ENCODE measurements at places on chromosomes 11 and 22.

DNA sequence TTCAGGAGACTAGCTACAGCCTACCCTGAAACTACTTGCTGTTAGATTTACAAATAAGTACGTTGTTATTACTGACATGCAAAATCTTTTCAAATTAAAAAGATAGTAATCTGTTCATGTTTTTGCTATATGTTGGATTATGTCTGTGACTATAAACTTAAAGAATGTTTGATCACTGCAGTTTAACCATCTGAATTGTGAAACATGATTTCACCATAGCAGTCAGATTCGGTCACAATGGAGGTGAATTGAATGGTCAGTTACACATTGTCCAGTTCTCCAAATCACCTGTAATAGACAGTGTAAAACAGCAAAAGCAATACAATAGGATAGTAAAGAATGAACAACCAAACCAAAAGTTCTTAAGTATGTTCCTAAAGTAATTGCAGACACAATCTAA, 43.3 kb downstream of the CCDC83 start:
- DNase-seq: no peak

DNA sequence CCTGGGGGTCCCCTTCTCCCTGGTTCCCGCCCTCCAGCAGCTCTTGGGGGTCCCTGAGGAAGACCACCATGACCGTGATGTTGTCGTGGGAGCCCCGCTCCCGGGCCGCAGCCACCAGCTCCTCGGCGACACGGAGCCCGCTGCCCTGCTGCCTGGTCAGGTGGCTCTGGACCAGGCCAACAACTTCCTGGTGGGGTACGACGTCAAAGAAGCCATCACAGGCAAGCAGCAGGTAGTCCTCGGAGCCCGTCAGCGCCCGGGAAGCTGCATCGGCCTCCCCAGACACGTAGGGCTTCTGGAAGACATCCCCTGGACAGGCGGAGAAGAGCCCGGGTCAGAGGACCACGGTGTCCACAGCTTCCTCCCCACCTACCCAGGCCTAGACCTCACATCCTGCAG, 29.5 kb downstream of the PPM1F start:
- no peak for DNase-seq

- DNase-seq: no peak
Observed at GRCh38 chr11:32233276-32233675, 142.4 kb downstream of the RCN1 start.

DNA sequence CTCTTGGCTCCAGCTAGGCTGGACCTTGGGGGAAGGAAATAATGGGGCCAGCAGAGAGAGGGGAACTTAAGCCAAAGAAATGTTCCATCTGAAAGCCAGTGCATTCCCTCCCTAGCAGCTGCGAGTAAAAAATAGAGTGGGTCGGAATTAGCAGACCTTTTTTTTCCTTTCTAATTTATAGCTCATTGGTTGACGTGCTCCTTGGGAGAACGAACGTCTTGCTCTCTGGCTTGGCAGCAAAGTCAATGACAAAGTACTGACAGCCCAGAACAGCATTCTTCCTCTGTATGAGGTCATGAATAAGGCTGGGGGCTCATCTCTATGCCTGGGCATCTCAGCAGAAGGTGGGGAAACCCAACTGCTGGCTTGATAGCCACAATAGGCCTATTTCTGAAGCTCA, 65.0 kb downstream of the SEZ6L start:
- no peak for DNase-seq

- DNase-seq: no peak
Observed at GRCh38 chr11:44577231-44577830, 11.9 kb downstream of the CD82 start.

DNA sequence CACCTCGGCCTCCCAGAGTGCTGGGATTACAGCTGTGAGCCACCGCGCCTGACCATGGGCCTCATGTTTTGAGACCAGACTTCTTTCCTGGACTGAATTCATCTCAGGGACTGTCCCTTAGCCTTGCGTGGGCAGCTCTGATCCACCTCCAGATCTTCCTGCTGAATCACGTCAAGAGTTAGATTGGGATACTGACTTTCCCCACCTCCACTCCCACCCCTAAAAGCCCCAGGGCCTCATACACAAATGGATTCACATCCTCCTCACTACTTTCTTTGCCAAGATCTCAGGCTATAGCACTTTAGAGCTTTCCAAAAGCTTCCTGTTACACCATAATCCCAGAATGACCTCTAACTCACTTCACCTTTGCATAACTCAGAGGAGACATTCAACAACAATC, 12.1 kb downstream of the CCDC87 start:
- no peak for DNase-seq

DNA sequence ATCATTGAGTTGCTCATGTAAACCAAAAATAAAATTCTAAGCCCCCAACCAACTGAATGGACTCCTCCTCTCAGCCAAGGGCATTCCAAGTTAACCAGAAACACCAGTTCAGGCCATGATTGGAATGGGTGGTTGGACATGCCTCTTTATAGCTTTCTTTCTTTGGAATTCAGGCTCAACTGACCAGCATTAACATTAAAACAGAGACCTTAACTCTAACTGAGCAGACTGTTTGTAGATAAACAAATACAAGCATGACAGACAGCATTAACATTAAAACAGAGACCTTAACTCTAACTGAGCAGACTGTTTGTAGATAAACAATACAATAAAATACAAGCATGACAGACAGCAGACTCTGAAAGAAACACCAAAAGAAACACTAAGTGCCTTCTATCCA, 278.2 kb downstream of the DLG2 start:
- DNase-seq: no peak

- DNase-seq: no peak
Observed at GRCh38 chr11:101051677-101052076, 77.9 kb downstream of the PGR start.

GRCh38 chr22:25142102-25142501, 57.6 kb upstream of the CRYBB3 start:
- no peak for DNase-seq

DNA sequence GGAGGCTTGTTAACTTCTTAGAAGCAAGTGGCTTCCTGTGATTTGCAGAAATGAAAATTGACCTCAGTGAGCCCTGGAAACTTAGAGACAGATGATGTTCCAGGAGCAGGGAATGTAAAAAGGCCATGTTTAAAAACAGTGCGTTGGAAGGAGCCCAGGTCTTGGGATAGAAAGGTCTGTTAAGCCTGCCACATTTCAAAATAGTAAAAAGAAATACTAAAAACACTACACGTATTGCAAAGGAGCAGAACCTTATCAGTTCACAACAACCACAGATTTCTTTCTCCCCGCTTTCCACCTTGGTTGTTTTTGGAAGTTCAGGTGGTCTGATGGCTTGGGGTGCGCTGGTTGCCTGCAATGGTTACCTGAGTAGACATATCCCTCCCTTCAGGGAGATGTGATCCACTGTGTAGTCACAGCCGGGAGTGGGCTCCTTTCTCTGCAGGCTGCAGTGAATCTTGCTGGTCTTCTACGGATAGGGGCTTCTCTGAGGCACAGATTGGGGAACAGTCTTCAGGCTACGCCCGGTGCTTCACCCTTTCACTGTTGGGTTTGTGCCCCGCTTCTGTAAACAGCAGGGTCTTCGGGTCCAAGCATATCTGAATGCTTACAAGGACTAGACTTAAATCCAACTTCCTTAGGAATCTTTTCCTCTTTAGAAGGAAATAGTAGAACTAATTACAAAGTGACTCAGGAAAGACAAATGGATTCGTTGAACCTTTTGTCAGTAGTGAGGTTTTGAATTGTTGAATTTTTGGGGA, 1.9 kb downstream of the TEAD1 start:
- DNase-seq: no peak

DNA sequence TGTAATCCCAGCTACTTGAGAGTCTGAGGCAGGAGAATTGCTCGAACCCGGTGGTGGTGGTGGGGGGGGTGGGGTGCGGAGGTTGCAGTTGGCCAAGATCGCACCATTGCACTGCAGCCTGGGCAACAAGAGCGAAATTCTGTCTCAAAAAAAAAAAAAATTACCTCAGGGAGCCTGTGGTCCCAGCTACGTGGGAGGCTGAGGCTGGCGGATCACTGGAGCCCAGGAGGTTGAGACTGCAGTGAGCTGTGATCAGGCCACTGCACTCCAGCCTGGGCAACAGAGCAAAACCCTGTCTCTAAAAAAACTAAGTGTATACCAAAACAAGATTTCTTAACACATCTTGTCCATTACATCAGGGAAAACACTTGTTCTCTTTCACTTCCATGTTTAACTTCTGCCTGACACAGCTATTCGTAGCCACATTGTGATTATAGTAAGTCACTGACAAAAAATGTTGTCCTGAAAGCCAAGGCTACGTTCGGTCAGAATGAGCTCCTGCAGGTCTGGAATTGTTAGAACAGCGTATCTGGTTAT, 1.4 kb downstream of the TMEM80 start:
- DNase-seq: no peak

- DNase-seq: no peak
Observed at GRCh38 chr11:9665749-9666148, 1.9 kb downstream of the SWAP70 start.

DNA sequence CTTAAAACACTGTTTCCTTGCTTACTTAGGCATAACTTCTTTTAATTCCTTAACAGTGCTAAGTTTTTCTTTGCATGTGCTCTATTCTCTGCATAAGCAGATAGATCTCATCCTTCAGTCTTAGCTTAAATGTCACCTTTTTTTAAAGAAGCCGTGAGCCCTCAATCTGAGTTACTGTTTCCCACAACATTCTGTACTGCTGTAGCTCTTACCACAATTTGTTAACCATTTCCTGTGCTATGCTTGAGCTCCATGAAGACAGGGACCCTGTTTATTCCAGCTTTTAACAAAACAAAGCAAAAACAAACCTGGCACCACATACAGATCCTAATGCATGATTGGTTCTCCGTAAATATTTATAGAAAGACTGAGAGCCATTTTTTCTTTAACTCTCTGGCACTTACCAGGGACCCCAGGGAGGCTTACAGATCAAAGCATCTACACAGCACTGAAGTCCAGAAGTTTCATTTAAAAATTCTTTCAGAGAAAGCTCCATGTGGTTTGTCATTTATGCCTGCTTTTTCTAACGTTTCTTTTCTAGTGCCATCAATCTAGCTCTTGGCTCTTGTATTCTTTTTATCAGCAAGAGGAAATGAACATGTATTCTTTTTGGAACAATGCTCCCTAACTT, 74.9 kb downstream of the DYNC2H1 start:
- DNase-seq: no peak

DNA sequence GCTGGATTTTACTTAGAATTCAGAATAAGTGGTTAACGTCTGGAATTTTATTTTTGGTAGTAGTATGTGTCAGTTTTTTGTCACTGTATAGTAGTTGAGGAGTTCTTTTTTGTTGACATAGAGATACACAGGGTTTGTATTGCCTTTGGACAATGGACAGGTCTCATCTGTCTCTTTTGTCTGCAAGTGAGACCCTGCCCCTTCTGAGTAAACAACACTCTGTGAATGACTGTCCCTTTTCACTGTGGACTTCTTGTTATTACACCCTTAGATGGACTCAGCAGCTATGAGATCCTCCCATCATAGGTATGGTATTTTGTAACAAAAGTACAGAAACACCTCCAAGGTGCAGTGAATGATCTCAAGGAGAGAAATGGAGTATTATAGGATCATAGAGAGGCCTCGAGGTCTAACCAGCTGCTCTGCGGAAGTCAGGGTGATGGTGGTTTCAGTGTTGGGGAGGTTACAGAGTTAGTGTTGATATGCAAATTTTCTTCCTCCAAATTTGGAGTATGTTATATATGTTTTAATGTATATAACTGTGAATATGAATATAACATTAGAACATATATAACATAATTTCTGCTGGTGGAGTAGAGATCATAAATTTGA, 7.8 kb downstream of the PPP6R3 start:
- no peak for DNase-seq

- DNase-seq: no peak
Observed at GRCh38 chr22:48088251-48088650, 1325.8 kb downstream of the TBC1D22A start.

DNA sequence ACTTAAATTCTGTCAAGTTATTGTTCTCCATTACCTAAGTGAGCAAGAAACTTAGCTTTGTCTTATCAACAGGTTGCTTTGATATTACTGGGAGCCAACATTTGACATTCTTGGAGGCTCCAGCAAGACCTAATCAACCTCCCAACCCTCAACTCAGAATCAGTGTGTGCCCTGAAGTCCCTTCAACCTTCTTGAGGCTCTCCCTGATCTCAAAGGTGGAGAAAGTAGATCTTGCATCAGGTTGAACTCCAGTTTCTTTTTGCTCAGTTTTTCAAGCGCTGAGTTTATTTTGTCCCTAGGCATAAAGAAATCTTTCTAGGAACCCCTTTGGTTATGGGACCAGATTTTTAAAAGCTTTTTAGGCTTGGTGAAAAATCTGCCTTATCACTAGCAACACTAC, 1.4 kb downstream of the FAM111A start:
- DNase-seq: no peak

DNA sequence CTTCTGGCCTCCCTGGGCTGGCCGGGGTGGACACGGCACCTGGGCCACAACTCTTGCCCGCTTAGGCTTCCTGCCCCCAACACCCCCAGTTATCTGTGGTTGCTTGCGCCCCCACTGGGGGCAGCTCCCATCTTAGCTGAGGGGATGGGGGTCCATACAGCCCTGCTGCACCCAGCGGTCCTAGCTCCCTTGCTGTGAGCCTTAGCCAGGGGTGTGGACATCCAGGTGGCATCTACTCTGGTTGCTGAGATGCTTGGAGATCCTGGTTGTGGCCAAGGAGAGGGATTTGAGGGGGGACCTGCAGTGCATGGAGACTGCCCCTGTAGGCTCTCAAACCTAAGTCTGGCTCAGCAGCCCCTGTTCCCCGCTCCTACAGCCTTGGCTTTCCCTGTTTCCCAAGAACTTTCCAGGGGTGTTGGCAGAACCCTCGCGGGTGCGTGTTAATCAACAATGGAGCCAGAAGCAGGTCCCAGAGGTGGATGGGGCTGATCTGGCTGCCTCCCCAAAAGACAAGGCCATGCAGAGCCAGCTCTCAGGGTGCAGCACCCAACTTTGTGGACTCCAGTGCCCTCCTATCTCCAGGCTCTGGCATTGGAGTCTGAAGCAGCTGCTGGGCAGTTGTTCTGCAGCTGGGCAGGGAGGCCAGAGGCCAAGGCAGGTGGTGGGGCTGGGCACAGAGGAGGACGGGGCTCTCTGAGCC, 3.3 kb downstream of the KCNQ1 start:
- DNase-seq: no peak

DNA sequence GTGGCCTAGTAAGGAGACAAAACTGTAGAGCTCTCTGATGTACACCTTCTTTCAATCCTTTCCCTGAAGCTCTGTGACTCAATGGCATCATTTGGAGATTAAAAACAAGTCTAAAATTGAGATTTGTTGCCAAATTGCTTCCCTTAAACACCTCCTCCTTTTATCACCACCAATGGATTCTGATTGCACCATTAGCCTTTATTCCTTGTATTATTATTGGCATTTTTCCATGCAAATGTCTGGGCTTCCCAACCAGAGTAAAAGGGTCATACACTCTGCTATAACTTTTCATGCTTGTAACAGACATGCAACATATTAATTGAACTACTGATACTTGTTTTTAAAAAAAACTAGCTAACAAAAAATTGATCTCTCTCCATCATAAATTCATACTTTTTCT, 124.2 kb downstream of the CCDC34 start:
- no peak for DNase-seq

- DNase-seq: no peak
Observed at GRCh38 chr11:133545199-133545803, 13.0 kb upstream of the OPCML start.

- DNase-seq: no peak
Observed at GRCh38 chr11:127866109-127866508, 721.2 kb downstream of the ETS1 start.
